ENCODE measurements at places on chromosomes 5 and 9. TPM values are rescaled to one million over a fixed set of nuclear protein-coding genes. Genes with fewer than 3 reads are reported as not detected.

The PRDM9 gene
- not detected for total RNA-seq

The GFPT2 gene
- 4.3 TPM for total RNA-seq

The PHF24 gene
- total RNA-seq = 0.39 TPM

The IL9 gene
- total RNA-seq = not detected

The PIK3R1 gene
- 127 TPM for total RNA-seq

The F2RL2 gene
- under 0.01 TPM for total RNA-seq

The IL31RA gene
- total RNA-seq = under 0.01 TPM

The HTR4 gene
- total RNA-seq = not detected

The CXCL14 gene
- total RNA-seq = not detected

The ADAMTS16 gene
- under 0.01 TPM for total RNA-seq

The SLCO6A1 gene
- not detected for total RNA-seq

The SLC22A4 gene
- 4.3 TPM for total RNA-seq

The NR6A1 gene
- 1.6 TPM for total RNA-seq

The NAA35 gene
- 28.7 TPM for total RNA-seq

The OGN gene
- total RNA-seq = not detected

The TSC1 gene
- 55.6 TPM for total RNA-seq

The CA9 gene
- total RNA-seq = not detected

The LARP1 gene
- 71.8 TPM for total RNA-seq

The CMYA5 gene
- 2.0 TPM for total RNA-seq

The PSD2 gene
- total RNA-seq = under 0.01 TPM

The NEUROG1 gene
- total RNA-seq = not detected

The SLC6A18 gene
- not detected for total RNA-seq

The SMIM33 gene
- not detected for total RNA-seq

The SPINK7 gene
- not detected for total RNA-seq

The LCN1 gene
- not detected for total RNA-seq

The DNAH5 gene
- 0.39 TPM for total RNA-seq

The RNF208 gene
- total RNA-seq = not detected

The IFNE gene
- 0.79 TPM for total RNA-seq

The SPATA31D4 gene
- total RNA-seq = not detected

The PCDHB8 gene
- total RNA-seq = not detected

The EGFLAM gene
- 1.6 TPM for total RNA-seq

The CDHR2 gene
- not detected for total RNA-seq

The GLRA1 gene
- total RNA-seq = not detected
